Activated CD8-positive, alpha-beta memory T cell treated with anti-CD3 and anti-CD28 coated beads for 1 hour (primary cell): ENCODE measurements at places on chromosomes 16 and 17.

GRCh38 chr16:8812162-8812843 is 14.7 kb downstream of the PMM2 start:
- DNase-seq: no peak

GRCh38 chr16:8742068-8742467 is 55.4 kb downstream of the TMEM186 start:
- DNase-seq: no peak

GRCh38 chr17:61267847-61268246 is 131.8 kb upstream of the TBX2 start:
- DNase-seq: no peak

DNA sequence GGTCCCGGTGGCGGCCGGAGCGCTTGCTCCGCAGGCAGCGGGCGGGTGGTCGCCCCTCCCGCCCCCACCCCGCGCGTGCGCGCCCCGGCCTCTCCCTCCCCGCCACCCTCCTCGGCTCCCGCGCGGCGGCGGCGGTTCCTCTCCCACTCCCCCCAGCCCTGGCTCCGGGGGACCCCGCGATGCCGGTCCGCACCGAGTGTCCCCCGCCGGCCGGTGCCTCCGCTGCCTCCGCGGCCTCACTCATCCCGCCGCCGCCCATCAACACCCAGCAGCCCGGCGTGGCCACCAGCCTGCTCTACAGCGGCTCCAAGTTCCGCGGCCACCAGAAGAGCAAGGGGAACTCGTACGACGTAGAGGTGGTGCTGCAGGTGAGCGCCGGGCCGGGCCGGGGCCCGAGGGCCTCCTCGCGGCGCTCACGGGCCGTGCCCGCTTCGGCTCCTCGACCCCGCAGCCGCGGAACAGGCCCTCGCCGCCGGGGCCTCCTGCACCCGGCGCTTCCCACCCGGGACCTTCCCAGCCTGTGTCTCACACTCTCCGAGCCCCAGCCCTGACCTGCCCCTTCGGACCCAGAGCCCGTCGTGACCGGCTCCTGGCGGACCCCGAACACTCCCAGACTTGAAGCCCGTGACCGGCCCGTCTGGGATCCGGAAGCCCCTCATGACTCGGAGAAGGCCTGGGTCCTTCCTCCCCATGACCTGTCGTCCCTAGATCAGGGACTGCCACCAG is 490 bp downstream of the GID4 start:
- DNase-seq: no peak

- DNase-seq: no peak
These were observed 151.7 kb downstream of the CBLN1 start for GRCh38 chr16:49129935-49130334.

DNA sequence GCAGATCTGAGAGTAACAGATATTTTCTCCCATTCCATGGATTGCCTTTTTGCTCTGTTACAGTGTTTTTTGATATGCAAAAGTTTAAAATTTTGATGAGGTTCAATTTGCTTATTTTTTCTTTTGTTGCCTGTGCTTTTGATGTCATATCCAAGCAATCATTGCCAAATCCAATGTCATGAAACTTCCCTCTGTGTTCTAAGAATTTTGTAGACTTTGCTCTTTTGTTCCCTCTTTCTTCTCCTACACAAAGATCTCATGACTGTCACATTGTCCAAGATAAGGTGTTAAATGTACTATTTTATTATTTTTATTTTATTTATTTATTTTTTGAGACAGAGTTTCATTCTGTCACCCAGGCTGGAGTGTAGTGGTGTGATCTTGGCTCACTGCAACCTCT is 18.9 kb upstream of the KCNH6 start:
- no peak for DNase-seq

DNA sequence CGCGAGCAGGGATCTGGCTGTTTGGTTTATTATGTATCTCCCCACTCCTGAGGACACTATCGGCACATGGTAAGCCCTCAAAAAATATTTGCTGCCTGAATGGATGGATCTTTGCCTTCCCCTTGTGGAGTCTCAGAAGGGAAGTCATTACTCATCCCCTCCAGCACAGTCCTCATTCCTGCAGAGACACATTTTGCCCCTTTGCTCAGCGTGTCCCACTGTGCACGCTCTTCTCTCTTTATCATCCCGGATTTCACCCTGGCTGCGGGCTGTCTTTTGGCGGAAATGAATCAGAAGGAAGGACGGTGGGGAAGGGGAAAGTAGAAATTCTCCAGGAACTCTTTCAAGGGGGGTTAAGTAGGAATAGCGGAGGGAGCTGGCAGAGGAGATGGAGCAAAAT is 125.2 kb upstream of the CDC42EP4 start:
- no peak for DNase-seq

- DNase-seq: no peak
These were observed 334.3 kb downstream of the C16orf95 start for GRCh38 chr16:86982912-86983311.

DNA sequence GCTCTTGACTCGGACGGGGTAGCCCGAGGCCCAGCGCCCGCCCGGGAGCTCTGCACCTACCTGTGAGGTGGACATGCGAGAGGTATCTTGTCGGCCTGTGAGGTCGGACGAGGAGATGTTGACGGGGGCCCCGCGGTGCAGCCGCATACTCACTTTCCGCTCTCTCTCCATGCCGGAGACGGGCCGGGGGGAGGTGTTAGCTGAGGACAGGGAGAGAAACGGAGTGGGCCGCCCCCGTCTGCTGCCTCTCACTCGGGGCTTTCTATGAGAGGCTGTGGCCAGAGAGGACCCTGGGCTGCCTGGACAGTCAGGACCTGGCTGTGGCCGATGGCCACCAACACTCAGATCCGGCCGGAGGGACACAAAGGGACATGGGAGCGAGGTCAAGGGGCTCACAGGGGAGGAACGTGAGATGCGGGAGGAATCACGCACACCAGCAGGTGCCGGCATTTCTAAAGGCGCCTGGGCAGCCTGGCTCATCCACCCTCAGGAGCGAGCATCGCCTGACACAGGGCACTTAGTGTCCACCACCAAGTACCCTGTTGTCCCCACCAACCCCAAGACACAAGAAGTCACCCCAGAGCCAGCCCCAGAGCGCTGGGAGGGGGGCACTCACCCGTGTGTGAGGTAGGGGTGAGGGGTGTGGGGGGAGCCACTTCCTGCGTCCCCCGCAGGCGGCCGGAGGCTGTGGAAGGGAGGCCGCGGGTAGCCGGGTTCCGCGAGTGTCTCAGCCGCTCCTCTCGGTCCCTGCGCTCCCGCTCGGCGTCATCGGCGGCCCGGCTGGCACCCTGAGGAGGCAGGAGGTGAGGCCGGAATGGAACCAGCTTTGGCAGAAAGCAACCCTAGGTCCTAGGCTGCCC is 20.2 kb downstream of the SLC16A3 start:
- no peak for DNase-seq

GRCh38 chr17:42691021-42691545 is 8.8 kb downstream of the CNTNAP1 start:
- DNase-seq: no peak

DNA sequence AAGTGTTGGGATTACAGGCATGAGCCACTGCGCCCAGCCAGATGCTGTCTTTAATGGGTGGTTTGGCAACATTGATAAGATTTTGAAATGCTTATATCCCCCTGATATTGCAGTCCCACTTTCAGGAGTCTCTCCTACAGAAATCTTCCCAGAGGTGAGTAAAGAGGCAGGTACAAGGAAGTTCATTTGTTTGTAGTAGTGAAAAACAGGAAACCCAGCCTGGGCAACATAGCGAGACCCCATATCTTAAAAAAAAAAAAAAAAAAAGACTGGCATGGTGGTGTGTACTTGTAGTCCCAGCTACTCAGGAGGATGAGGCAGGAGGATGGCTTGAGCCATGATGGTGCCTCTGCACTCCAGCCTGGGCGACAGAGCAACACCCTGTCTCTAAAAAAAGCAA is 6.2 kb upstream of the NUPR1 start:
- no peak for DNase-seq

GRCh38 chr17:31530391-31530985 is 139.0 kb downstream of the RAB11FIP4 start:
- no peak for DNase-seq

GRCh38 chr17:49741009-49741691 is 22.8 kb downstream of the FAM117A start:
- no peak for DNase-seq

GRCh38 chr17:10042589-10043244 is 137.6 kb upstream of the RCVRN start:
- DNase-seq: no peak

GRCh38 chr16:23016368-23016767 is 132.9 kb downstream of the USP31 start:
- DNase-seq: no peak

GRCh38 chr17:2048805-2049204 is 6.1 kb upstream of the HIC1 start:
- no peak for DNase-seq

DNA sequence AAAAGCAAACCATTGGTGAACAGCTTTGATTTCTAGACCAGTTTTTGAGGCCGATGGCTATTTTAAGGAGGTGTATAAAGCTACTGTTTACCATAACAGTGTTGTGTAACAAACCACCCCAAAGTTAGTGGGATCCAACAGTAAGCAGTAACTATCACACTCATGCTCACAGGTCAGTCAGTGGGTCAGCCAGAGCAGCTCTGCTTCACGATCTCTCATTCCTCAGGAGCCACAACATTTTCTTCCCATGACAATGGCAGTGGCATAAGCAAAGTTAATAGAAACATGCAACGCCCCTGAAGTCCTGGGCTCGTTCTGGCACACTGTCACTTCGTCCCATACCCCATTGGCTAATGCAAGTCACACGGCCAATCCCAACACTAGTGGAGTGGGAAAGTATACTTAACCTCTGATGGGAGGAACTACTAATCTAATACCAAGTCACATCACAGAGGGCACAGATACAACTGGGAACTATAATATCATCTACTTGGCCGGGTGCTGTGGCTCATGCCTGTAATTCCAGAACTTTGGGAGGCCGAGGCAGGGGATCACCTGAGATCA is 28.0 kb upstream of the B4GALNT2 start:
- DNase-seq: no peak

DNA sequence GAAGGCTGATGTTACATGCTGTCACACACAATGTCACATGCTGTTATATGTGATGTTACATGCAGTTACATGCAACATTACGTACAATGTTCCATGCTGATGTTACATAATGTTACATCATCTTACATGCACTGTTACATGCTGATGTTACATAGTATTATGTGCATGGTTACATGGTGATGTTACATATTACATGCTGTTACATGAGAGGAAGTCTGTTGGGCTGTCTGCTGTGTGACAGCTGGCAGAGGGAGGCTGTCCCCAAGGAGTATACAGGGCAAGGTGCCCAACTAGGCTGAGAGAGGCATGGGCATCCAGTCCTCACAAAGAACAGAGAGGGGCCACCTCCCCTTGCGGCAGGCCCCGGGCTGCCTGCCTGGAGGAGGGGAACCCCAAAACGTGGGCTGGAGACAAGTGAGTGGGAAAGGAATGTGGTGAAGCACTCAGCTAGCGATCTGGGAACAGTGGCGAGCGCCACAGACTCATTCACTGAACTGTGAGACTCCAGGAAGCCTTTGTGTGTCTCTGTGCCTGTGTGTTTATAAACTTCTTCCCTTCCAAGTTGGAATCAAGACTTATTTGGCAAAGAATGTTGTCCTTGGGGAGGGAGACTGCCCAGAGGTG is 30.6 kb downstream of the TMEM92 start:
- no peak for DNase-seq

DNA sequence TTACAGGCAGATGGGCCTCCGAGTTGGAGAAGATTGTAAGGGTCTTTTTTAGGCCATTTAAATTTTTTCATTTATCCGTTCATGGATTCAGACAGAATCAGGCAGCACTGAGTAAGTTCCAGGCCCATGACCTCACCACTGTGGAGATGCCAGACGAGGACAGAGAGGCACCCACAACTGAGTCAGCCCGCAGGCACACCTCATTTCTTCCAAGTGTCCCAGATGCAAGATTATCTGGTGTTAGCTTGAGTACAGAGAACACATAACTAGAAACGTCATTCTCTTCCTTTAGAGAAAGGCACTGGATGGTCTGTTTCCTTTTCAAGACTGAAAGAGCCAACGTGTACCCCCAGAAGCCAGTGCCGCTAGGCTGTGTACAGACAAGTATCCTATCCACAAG is 16.9 kb downstream of the CLEC16A start:
- DNase-seq: no peak

GRCh38 chr17:32494621-32495358 is 8.0 kb downstream of the CDK5R1 start:
- no peak for DNase-seq

- DNase-seq: no peak
These were observed 14.1 kb downstream of the NFE2L1 start for GRCh38 chr17:48062273-48062672.

DNA sequence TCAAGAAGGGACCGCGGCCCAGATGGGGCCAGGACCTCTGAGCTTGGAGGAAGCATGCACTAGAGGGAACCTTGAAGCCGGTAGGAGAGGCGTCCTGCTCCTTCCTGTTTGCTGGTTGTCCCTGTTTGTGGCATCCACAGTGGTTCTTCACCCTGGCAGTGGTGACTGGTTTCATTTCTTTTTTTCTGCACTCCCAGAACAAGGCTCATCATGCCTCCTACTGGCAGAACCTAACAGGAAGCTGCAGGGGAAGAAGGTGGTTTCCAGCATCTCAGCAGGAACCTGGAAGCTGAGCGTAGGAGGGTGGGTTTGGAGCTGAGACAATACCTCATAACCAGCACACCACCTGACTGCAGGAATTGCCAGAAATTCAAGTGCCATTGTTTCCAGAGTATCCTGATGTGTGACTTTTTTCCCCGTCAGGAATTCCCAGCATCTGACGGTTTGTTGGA is 5.8 kb downstream of the TMEM231 start:
- no peak for DNase-seq

GRCh38 chr17:18129041-18129502 is 20.5 kb downstream of the MYO15A start:
- DNase-seq: no peak

DNA sequence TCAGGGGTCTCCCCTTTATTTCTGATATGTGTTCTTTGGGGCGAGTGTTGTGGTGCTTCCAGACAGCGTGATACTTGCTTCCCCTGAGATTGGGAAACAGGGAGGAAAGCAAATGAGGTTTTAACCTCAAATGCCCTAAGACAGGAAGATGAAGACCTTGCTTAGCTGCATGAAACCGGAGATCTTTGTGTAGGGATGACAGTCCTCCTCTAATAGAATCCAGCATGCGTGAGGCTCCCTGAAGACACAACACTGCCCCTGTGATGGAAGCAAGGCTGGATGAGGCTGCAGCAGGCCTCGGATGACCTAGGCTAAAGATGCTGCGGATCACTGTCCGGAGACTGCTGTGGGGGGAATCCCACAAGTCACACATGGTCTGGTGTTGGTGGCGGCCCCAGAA is 491.0 kb downstream of the CDH13 start:
- no peak for DNase-seq

- DNase-seq: no peak
These were observed 5.3 kb downstream of the PDK2 start for GRCh38 chr17:50100480-50100883.
